Activated naive CD8-positive, alpha-beta T cell treated with anti-CD3 and anti-CD28 coated beads, Interleukin-2, amount 10 ng/mL, durations not matched to agents 7 days and 5 days (primary cell): ENCODE measurements at places on chromosomes 5 and 9. TPM values are rescaled to one million over a fixed set of nuclear protein-coding genes. Genes with fewer than 3 reads are reported as not detected.

- peaks cover 27% of the 10 kb centered on the region for H3K4me1 ChIP-seq
- H3K4me3 ChIP-seq = no peak overlapping the region
These were observed 28.8 kb downstream of the AHRR start for GRCh38 chr5:350355-350754.

PCDHB1 gene
- total RNA-seq = not detected

GRCh38 chr5:65013166-65013565, 244.4 kb downstream of the CWC27 start:
- H3K27me3 ChIP-seq = no peaks in the 10 kb centered on the region
- H3K36me3 ChIP-seq = peaks cover 4% of the 10 kb centered on the region

GRCh38 chr9:128424268-128424780, 3.7 kb downstream of the CERCAM start:
- no peak overlapping the region for H3K27ac ChIP-seq
- peaks cover 13% of the 10 kb centered on the region for H3K4me1 ChIP-seq
- H3K4me3 ChIP-seq = no peak overlapping the region

DNA sequence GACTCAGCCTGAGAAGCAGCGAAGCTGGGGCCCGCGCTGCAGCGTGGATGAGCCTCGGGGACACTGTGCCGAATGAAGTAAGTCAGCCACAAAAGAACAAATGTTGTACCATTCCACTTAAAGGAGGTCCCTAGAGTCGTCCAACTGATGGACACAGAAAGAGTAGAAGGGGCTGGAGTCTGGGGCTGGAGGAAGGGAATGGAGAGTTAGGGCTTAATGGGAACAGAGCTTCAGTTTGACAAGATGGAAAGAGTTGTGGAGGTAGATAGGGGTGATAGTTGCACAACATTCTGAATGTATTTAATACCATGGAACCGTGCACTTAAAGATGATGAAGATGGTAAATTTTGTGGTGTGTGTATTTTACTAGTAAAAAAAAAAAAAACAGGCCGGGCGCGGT, 119.9 kb downstream of the EHMT1 start:
- no peak for DNase-seq
- H3K36me3 ChIP-seq = peaks cover 35% of the 10 kb centered on the region
- H3K27me3 ChIP-seq = no peaks in the 10 kb centered on the region
- no peak overlapping the region for H3K4me3 ChIP-seq

DNA sequence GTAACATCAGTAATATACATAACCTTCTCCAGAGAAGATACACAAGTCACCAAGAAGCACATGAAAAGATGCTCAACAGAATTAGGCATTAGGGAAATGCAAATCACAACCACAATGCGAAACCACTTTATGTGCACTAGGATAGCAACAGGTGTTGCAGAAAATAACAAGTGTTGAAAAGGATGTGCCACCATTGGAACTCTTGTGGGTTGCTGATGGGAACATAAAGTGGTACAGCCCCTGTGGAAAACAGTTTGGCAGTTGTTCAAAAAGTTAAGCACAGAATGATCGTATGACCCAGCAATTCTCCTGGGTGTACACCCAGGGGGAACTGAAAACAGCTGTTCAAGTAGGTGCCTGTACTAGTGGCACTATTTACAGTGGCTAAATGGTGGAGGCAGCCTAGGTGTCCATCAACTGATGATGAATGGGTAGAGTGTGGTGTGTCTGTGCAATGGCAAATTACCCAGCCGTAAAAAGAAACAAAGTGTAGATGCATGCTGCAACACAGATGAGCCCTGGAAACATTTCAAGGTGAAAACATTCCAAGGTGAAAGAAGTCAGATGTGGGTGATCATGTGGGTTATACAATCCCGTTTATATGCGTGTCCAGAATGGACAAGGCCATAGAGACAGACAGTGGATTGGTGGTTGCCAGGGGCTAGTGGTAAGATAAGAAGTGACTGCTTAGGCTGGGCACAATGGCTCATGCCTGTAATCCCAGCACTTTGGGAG, 27.2 kb downstream of the CCDC69 start:
- H3K4me3 ChIP-seq = no peak overlapping the region
- H3K27me3 ChIP-seq = no peaks in the 10 kb centered on the region
- DNase-seq = no peak
- H3K36me3 ChIP-seq = peaks cover 60% of the 10 kb centered on the region

SPAAR gene
- total RNA-seq = not detected

- H3K36me3 ChIP-seq = peaks cover 9% of the 10 kb centered on the region
- H3K27me3 ChIP-seq = no peaks in the 10 kb centered on the region
- peaks cover 26% of the 10 kb centered on the region for H3K4me1 ChIP-seq
These were observed 1.4 kb downstream of the HMGCR start for GRCh38 chr5:75338408-75338807.

SHOC1 gene
- total RNA-seq = not detected

GRCh38 chr5:172726966-172727365, 44.0 kb downstream of the DUSP1 start:
- H3K4me3 ChIP-seq = no peak overlapping the region
- no peaks in the 10 kb centered on the region for H3K4me1 ChIP-seq
- H3K27me3 ChIP-seq = peaks cover 1% of the 10 kb centered on the region

DNA sequence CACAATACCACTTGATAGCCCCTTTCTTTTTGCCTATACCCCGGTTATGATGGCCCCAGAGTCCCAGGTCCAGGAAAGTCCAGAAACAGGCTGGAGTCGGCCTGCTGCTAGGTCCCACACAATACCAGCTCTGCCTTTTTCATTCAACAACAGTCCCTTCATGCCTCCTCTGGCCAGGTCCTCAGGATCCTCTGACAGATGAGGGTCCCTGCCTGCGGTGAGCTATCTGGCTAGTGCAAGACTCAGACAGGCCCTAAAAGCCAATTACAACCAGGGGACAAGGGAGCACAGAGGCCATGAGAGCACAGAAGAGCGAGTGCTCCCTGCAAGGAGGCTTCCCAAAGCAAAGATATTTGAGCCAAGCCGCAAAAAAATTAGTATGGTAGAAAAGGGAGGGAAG, 84.8 kb upstream of the ZBTB43 start:
- H3K27ac ChIP-seq = peak overlapping the region; percentile 96
- no peaks in the 10 kb centered on the region for H3K36me3 ChIP-seq
- peak overlapping the region; percentile 81 for H3K4me3 ChIP-seq
- no peak for DNase-seq
- H3K4me1 ChIP-seq = peaks cover 40% of the 10 kb centered on the region
- H3K27me3 ChIP-seq = peaks cover 3% of the 10 kb centered on the region

MAP1B gene
- not detected for total RNA-seq

DNA sequence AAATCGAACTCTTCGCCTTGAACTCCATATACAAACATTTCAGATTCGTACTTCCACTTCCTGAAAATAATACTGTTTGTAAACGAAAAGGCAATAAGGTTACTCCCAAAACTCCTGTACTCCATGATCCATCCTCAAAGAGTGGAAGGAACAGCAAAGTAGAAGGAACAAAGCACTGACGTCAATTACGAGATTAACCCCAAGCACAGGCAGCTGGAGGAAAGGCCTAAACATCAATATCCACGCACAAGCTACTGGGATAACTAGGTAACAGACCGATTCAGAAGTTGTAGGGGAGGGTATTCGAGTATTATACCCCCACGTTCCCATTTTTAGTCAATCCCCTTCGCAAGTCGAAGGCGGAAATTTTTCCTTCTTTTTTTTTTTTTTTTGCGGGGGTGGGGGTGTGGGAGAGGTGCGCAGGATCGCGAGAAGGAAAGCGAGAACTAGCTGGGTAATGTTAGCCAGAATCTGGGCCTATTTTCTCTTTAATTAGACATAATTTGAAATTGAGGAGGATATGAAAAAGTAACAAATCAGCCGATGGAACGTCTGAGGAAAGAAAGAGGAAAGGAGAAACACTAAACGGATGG, 909 bp downstream of the AFF4 start:
- peak overlapping the region; percentile 96 for H3K27ac ChIP-seq
- DNase-seq = no peak
- H3K36me3 ChIP-seq = peaks cover 3% of the 10 kb centered on the region
- H3K27me3 ChIP-seq = no peaks in the 10 kb centered on the region
- peaks cover 22% of the 10 kb centered on the region for H3K4me1 ChIP-seq
- peak overlapping the region; percentile 97 for H3K4me3 ChIP-seq

- H3K4me3 ChIP-seq = no peak overlapping the region
- no peak for DNase-seq
- no peak overlapping the region for H3K27ac ChIP-seq
- H3K36me3 ChIP-seq = peaks cover 4% of the 10 kb centered on the region
These were observed 88.7 kb downstream of the ANKRD33B start for GRCh38 chr5:10652606-10653005.

GRCh38 chr5:72709341-72709740, 107.1 kb upstream of the TNPO1 start:
- H3K4me3 ChIP-seq = no peak overlapping the region
- H3K36me3 ChIP-seq = no peaks in the 10 kb centered on the region
- H3K4me1 ChIP-seq = no peaks in the 10 kb centered on the region
- DNase-seq = no peak

GRCh38 chr5:122076669-122077365, 1.2 kb downstream of the LOX start:
- no peak overlapping the region for H3K27ac ChIP-seq
- peaks cover 52% of the 10 kb centered on the region for H3K27me3 ChIP-seq
- no peaks in the 10 kb centered on the region for H3K36me3 ChIP-seq
- peaks cover 14% of the 10 kb centered on the region for H3K4me1 ChIP-seq
- peak; percentile 64 for DNase-seq

GRCh38 chr5:90941002-90941720, 382.6 kb downstream of the ADGRV1 start:
- no peaks in the 10 kb centered on the region for H3K27me3 ChIP-seq
- DNase-seq = no peak
- no peaks in the 10 kb centered on the region for H3K36me3 ChIP-seq
- H3K4me3 ChIP-seq = no peak overlapping the region
- H3K4me1 ChIP-seq = peaks cover 8% of the 10 kb centered on the region

- H3K27ac ChIP-seq = peak overlapping the region; percentile 92
- peak overlapping the region; percentile 88 for H3K4me3 ChIP-seq
- no peak for DNase-seq
- H3K4me1 ChIP-seq = peaks cover 23% of the 10 kb centered on the region
These were observed 12.1 kb upstream of the DIPK1B start for GRCh38 chr9:136700304-136700703.

GRCh38 chr5:16519435-16519834, 53.8 kb upstream of the ZNF622 start:
- peaks cover 16% of the 10 kb centered on the region for H3K36me3 ChIP-seq
- H3K27ac ChIP-seq = no peak overlapping the region
- no peak for DNase-seq
- no peaks in the 10 kb centered on the region for H3K27me3 ChIP-seq
- no peak overlapping the region for H3K4me3 ChIP-seq

DNA sequence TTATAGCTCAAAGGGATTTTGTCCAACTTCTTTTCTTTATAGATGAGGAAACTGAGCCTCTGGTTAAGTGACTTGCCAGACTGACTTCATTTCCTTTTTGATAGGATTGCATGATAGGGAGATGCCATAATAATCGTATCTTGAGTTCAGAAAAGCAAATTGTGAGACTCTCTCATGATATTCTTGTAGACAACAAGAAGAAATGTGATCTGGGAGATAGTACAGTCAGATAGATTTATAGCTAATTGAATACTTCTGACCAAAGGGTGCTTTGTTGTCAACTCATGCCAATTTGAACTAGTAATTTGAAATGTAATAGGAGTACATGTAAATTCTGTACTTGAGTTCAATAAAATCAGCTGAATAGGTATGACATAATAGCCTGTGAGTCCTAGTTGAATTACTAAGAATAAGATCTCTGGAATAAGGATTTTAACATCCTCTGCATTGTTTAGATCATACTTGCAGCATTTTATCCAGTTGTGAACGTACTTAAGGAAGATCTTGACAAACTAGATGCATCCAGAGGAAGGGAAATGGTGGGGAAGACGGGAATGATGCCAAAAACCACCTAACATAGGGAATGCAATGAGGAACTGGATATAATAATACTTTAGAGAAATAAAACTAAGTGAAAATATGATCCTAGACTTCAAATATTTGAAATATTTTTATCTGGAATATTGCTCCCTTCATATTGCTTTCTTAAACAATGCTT, 25.5 kb downstream of the CWC27 start:
- H3K4me3 ChIP-seq = no peak overlapping the region
- DNase-seq = no peak
- H3K36me3 ChIP-seq = peaks cover 9% of the 10 kb centered on the region
- H3K27me3 ChIP-seq = no peaks in the 10 kb centered on the region

DNA sequence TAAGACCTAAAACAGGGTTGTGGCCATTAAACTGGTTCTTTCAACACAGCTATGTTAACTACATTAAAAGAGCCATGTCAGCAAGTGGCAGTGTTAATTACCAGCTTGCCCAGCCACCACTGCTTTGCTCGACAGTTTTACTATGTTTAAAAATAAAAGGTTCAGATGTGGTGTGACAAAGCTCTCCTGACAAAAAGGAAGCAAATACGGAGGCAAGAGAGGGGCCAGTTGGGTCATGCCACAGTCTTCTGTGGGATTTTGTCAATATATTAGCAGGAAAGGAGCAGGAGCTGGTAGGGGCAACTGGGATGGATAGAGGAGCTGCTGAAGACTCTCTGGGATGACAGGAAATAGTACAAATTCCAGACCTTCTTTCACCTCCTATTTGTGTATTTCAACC, 113.5 kb upstream of the PCA3 start:
- peaks cover 33% of the 10 kb centered on the region for H3K4me1 ChIP-seq
- H3K4me3 ChIP-seq = peak overlapping the region; percentile 77
- DNase-seq = no peak
- peaks cover 3% of the 10 kb centered on the region for H3K36me3 ChIP-seq

NMUR2 gene
- not detected for total RNA-seq

- H3K36me3 ChIP-seq = no peaks in the 10 kb centered on the region
- no peak for DNase-seq
- no peaks in the 10 kb centered on the region for H3K4me1 ChIP-seq
- H3K27me3 ChIP-seq = peaks cover 2% of the 10 kb centered on the region
- no peak overlapping the region for H3K27ac ChIP-seq
These were observed 643.7 kb upstream of the ACO1 start for GRCh38 chr9:31740705-31741104.

GRCh38 chr9:121230256-121230655, 28.6 kb upstream of the RAB14 start:
- H3K36me3 ChIP-seq = peaks cover 1% of the 10 kb centered on the region
- DNase-seq = no peak
- H3K27ac ChIP-seq = no peak overlapping the region

- no peak overlapping the region for H3K4me3 ChIP-seq
- H3K27me3 ChIP-seq = peaks cover 26% of the 10 kb centered on the region
- H3K36me3 ChIP-seq = no peaks in the 10 kb centered on the region
- DNase-seq = no peak
- H3K4me1 ChIP-seq = peaks cover 2% of the 10 kb centered on the region
These were observed 257.9 kb downstream of the SGCD start for GRCh38 chr5:156584871-156585270.

KIF4B gene
- not detected for total RNA-seq

DNA sequence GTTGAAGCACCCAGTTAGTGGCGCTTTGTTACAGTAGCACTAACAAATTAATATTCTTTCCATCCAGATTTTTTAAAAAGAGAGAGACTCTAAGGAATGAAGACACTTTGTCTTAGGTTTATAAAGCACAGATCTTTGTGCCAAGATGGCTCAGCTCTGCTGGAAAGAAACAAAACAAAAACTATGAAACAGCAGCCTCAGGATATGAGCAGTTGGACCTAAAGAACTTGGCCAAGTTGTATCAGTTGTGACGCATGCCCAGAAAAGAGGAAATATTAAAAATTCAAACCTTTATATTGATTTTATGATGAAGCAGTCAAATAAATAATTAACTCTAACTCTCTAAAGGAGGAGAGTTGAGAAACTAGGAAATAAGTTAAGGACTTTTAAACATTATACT, 427.2 kb downstream of the SPOCK1 start:
- H3K4me1 ChIP-seq = no peaks in the 10 kb centered on the region
- H3K27ac ChIP-seq = no peak overlapping the region
- DNase-seq = no peak
- no peak overlapping the region for H3K4me3 ChIP-seq
- H3K27me3 ChIP-seq = no peaks in the 10 kb centered on the region

NDUFS6 gene
- total RNA-seq = 24.7 TPM

GRCh38 chr9:93533863-93534262, 42.5 kb upstream of the PHF2 start:
- no peaks in the 10 kb centered on the region for H3K27me3 ChIP-seq
- H3K4me1 ChIP-seq = peaks cover 5% of the 10 kb centered on the region
- no peak for DNase-seq
- H3K27ac ChIP-seq = no peak overlapping the region
